ENCODE measurements at places on chromosomes 13 and 19. TPM values are rescaled to one million over a fixed set of nuclear protein-coding genes. Genes with fewer than 3 reads are reported as not detected.

ZNF426 gene
- 16.7 TPM for total RNA-seq

PEAK3 gene
- total RNA-seq: 0.06 TPM

LILRB3 gene
- total RNA-seq: 0.71 TPM

B3GLCT gene
- 12.2 TPM for total RNA-seq

CACNA1A gene
- not detected for total RNA-seq

ESD gene
- total RNA-seq: 148 TPM

TMEM238 gene
- total RNA-seq: 0.14 TPM

YJEFN3 gene
- 1.0 TPM for total RNA-seq

DNA sequence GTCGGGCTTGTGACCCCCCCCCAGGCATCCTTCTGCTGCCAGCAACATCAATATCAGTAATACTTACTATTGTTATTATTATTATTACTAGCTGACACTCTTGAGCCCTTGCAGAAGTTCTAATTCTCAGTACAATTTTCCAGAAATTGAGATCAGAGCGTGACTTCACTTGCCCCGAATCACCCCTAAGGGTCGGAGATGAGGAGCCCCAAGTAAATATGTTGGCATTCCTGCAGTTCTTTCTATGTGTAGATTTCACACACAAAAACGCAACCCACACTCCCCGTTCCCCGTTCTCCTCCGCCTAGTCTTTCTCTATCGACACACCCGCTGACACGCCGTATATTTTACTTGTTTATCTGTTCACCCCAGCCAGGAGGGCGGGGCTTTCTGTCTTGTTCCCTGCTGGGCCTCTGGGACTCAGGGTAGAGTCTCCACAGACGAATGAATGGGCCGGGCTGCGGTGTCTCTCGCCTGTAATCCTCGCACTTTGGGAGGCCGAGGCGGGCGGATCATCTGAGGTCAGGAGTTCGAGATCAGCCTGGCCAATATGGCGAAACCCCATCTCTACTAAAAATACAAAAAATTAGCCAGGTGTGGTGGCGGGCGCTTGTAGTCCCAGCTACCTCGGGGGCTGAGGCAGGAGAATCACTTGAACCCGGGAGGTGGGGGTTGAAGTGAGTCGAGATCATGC is 14.7 kb downstream of the TLE5 start:
- DNase-seq: peak; percentile 78

DNA sequence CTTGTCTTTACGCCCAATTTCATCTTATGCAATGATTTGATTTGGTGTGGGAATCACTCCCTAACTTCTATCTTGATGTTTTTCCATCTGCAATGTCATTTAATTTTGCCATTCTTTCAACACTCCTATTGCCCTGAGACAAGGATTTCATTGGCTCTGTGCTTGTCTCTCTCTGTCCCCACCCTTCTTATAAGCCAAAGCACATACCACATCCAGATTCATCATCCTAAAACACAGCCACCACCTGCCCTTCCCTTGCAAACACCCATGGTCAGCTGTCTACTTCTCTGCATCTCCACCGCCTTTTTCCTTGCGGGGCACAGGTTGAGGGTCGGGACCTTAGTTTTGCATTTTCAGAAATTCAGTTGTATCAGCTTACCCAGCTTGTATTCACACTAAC is 225.8 kb upstream of the SOX21 start:
- no peak for DNase-seq

DNA sequence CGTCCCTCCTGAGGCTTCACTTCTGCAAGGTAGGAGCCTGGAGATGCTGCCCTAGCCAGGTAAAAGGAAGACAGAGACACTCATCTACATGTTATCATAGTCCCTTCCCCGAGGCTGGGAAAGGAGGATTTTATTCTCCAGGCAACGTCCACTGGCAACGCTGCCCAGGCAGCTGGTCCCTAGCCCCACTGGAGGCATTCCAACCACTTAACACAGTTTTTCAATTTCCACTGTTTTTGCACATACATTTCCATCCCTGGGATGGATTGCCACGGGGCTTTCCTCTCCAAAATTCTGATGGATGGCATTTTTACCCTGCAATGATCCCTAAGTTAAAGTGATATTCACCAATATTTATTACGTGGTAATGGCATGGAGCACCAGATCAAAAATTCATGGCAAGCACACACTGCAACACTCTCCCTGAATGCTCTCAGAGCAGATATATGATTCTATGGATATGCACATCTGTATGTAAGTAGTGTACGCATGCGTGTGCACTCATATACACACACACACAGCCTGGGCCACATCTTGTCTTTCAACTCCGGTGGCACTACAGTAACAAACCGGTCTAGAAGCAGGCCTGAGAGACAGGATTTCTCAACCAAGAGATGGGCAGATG is 322.3 kb upstream of the TSHZ3 start:
- DNase-seq: no peak

- DNase-seq: no peak
These were observed 115.3 kb downstream of the RBM26 start for GRCh38 chr13:79290595-79291244.

- DNase-seq: peak; percentile 32
These were observed 38.0 kb upstream of the ZNF573 start for GRCh38 chr19:37817180-37817981.

GRCh38 chr19:4633140-4633967 is 6.0 kb upstream of the TNFAIP8L1 start:
- peak; percentile 95 for DNase-seq

- DNase-seq: peak; percentile 31
These were observed 5.3 kb upstream of the PROZ start for GRCh38 chr13:113152984-113153809.

- DNase-seq: peak; percentile 85
These were observed at the start of gene RGS9BP for GRCh38 chr19:32675720-32676185. Gene RGS9BP (plus strand): TSS chr19:32675848. CDS start chr19:32676264, 416 bp downstream.

GRCh38 chr19:49932731-49933131 is 3.4 kb upstream of the NUP62 start:
- no peak for DNase-seq

DNA sequence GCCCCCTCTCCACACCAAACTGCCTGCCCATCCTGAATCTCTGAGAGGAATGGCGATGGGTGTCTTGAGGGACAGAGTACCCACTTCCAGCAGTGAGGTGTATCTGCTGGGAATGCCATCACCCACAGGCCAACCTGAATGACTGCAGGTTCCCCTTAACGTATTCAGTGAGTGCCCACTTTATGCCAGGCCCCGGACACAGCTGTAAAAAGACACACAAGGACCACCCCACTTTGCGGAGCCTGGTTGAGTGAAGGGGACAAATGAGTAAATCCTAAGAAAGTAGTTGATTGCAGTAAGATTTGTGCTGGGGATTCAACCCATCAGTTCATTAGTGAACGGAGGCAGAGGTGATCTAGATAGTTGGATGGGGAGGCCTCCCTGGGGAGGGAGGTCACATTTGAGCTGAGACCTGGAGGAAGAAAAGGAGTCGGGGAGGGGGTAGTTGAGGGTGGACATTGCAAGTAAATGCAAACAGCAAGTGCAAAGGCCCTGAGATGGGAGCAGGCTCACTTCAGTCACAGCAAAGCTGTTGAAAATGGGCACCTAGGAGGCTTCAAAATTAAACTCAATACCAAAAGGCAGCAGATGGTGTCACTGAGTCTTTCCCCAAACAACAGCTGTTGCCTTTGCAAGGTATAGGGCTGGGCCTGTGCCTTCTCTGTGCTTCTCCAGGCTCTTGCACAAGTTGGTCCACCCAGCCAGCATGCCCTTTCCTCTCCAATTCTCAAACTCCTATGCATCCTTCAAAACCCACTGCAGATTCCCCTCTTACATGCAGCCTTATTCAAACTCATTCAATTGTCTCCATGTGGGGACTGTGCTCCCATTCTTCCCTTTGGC is 4.3 kb downstream of the GDF15 start:
- no peak for DNase-seq

DNA sequence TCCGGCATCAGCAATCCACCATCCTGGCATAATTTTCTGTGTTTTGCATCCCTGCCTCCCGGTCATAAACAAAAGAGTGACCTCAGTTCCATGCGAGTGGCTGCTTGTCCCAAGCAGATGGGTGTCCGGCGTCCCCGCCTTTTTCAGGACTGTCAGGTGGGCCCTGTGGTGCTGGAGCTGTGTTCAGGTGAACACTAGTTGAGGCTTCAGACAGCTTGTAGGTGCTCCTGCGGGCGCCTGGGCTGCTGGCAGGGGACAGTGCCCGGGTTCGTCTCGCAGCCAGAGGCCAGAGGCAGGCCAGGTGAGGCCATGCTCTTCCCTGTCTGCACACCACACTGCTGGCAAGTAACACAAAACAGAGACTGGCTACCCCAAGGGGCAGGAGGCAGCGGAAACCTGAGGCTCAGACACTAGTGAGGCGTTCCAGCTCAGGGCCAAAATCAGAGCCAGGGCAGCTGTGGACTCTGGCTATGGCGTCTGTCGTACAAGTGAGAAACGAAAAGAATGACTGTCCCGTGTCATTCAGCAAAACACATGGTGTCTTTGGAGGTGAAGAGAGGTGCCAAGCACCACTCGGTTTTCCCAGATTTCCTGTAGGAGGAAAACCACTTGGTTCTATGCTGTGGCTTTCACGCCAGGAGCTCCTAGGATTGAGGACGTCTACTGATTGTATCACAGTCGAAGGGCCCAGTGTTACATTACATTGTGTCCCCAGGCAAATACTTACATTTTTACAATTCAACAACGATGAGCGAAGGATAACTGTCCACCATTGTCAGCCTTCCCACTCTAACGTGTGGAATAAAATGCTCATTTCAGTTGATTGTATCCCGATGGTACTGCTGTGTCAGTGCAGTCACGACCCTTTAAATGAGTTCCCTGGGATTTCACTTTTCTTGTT is 104.0 kb downstream of the ATP11A start:
- DNase-seq: no peak

DNA sequence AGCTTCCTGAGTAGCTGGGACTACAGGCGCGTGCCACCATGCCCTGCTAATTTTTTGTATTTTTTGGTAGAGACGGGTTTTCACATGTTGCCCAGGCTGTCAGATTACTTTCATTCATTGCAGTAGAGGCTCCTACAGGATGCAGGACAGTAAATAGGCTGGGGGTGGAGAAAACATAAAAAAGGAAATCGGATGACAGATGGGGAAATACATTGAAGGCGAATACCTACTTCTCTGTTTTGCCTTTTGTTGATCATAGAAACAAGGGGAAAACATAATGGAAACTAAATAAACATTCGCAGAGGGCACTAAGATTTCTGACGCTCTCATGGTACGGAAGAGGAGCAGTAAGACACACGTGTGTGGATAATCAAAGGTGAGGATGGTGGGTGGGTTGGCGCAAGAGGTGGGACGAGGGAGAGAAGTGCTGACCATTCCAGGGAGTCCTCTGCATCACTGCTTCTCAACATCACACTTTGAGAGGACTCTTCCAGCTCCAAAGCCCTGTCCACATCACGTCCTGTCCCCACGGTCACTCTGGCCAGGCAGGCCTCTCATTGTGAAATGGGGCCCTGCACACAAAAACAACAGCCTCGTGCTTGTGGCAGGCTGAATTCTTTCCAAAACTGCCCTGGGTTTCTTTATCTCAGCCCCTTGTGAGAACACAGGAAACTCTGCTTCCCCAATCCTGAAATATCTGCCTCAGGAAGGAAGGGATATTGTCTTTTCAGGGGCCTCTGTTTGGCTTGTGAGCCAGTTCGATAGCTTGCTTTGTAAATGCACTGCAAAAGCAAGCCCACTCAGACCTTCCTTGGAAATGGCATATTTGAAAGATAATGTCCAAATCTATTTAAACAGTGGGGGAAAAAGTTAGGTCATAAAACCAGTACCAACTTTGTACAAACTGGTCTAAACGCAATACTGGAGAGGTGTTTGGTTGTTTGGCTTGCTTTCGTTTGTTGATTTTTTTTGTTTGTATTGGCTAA is 188.5 kb downstream of the FOXO1 start:
- no peak for DNase-seq

- DNase-seq: no peak
These were observed 37.6 kb upstream of the FLT1 start for GRCh38 chr13:28532388-28533124.

DNA sequence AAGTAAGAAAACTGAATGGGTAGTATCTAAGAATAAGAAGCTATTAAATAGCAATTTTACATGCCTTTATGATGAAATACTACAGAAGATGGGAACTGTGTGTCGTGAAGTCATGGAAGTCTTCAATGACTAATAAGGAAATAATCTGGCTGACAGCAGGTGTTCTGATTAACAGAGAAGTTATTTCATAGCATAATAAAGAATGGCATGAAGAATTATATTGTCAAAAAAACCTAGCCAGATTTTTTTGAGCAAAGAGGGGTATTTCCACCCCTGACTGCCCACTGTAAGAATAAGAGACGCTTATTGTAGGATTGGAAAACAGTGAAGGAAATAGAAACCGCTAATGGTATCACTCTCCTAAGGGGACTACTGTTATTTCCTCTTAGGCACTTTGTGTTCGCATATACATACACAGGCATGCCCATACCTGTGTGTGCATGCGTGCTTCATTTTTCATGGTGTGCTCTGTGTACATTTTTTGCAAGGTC is 318.8 kb downstream of the SHISA2 start:
- no peak for DNase-seq

DNA sequence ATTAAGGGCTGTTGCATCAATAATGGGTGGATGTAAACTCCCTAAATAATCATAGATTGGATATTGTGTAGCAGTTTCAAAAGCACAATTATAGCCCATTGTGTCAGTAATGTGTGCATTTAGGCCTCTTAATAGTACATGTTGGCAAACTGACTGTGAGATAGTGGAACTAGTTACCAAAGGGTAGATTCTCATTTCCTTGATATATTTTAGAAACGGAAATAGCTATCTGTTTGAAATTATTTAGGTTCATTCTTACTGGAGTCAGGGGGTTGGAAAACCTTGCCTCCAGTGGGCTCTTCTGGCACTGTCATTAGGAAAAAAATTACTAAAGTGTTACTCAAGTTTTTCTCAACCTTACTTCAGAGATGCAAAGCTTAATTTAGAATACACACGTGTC is 1074.9 kb downstream of the PCDH17 start:
- DNase-seq: no peak

DNA sequence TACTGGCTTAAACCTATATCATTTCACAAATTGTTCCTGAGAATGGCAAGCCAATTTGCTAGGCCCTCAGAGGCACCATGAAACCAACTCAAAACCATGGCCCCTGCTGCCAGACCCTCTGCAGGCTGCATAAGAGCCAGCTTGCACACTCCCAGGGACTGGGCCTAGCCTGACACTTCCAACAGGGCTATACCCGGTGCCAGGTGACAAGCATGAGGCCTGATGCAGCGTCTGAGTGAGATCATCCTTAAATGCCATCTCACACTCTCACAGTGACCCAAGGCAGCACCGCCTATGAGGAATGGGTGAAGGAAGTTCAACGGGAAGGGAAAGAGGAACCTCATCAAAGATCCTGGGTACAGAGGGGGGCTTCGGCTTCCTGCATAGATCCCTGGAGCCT is 65.6 kb downstream of the C13orf42 start:
- DNase-seq: no peak
